ENCODE measurements at places on chromosomes 11 and 22. TPM values are rescaled to one million over a fixed set of nuclear protein-coding genes. Genes with fewer than 3 reads are reported as not detected.

DNA sequence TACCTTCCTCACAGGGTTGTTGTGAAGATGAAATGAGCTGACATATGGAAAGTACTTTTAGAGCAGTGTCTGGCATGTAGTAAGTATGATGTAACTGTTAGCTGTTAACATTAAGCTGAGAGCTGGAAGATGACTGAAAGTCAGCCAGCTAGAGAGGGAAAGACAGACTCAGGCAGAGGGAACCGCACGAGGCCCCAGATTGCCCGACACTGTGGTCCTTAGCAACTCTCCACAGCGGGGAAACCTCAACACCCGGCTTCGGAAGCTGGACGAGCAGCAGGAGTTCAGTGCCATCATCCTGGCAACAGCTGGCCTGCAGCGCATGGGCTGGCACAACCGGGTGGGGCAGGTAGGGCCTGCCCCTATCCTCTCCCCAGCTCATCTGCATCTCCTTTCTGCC is 6.5 kb downstream of the HMBS start:
- H3K36me3 ChIP-seq = peaks cover 10% of the 10 kb centered on the region
- no peaks in the 10 kb centered on the region for H3K27me3 ChIP-seq
- H3K4me3 ChIP-seq = no peak overlapping the region
- H3K27ac ChIP-seq = no peak overlapping the region

- no peak overlapping the region for H3K4me3 ChIP-seq
- H3K27me3 ChIP-seq = no peaks in the 10 kb centered on the region
- no peaks in the 10 kb centered on the region for H3K36me3 ChIP-seq
- no peak for DNase-seq
- no peaks in the 10 kb centered on the region for H3K4me1 ChIP-seq
Observed at GRCh38 chr11:132396318-132396717, 1025.9 kb downstream of the NTM start.

- no peak for DNase-seq
- no peak overlapping the region for H3K4me3 ChIP-seq
- no peaks in the 10 kb centered on the region for H3K27me3 ChIP-seq
- H3K4me1 ChIP-seq = no peaks in the 10 kb centered on the region
- no peak overlapping the region for H3K27ac ChIP-seq
Observed at GRCh38 chr11:75462117-75462653, 29.2 kb upstream of the KLHL35 start.

- DNase-seq = no peak
- no peaks in the 10 kb centered on the region for H3K27me3 ChIP-seq
- no peaks in the 10 kb centered on the region for H3K4me1 ChIP-seq
- H3K27ac ChIP-seq = no peak overlapping the region
- H3K36me3 ChIP-seq = peaks cover 93% of the 10 kb centered on the region
- no peak overlapping the region for H3K4me3 ChIP-seq
Observed at GRCh38 chr11:64196626-64197025, 9.9 kb upstream of the FERMT3 start.

- no peak overlapping the region for H3K4me3 ChIP-seq
- H3K27me3 ChIP-seq = no peaks in the 10 kb centered on the region
- no peaks in the 10 kb centered on the region for H3K4me1 ChIP-seq
- H3K27ac ChIP-seq = no peak overlapping the region
- no peak for DNase-seq
Observed at GRCh38 chr11:126172596-126173038, 38.8 kb downstream of the RPUSD4 start.

DNA sequence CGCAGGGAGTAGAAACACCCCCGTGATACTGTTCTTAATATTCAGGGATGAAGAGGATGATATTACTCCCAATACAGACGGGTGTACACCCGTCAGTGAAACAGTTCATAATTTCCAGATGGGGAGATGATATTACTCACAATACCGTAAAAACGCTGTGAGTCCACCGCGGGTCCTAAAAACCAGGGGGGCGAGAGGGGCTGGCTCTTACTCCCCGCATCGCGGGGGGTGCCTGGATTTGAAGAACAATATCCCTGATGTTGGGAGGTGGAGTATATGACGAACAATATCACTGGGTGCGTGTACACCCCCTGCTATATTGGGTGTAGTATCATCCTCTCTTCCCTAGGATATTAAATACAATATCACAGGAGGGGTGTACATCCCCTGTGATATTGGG is 20.5 kb upstream of the APOL5 start:
- no peak overlapping the region for H3K27ac ChIP-seq
- no peaks in the 10 kb centered on the region for H3K4me1 ChIP-seq
- H3K4me3 ChIP-seq = no peak overlapping the region

DNA sequence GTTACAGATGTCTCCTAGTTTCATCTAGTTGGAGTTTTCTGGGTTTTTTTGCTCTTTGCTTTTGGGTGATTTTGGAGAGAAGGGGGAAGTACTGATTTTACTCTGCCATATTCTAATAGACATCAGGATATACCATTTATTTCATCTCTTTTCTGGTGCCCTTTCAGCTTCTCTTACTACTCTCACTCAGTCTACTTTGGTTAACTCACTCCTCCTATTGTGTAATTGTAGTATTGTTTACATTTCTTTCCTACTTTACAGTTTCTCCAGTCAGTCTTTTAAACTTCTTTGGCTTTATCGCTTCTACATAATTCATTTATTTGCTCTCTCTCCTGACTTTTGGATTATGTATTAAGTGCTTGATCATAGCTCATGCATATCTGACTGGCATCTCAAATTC is 6.5 kb downstream of the ANKRD42 start:
- no peaks in the 10 kb centered on the region for H3K27me3 ChIP-seq
- DNase-seq = no peak
- no peak overlapping the region for H3K27ac ChIP-seq
- H3K36me3 ChIP-seq = no peaks in the 10 kb centered on the region
- H3K4me1 ChIP-seq = peaks cover 9% of the 10 kb centered on the region

GRCh38 chr22:17634696-17635095 is 3.9 kb upstream of the BCL2L13 start:
- H3K4me1 ChIP-seq = peaks cover 7% of the 10 kb centered on the region
- no peak overlapping the region for H3K4me3 ChIP-seq
- H3K36me3 ChIP-seq = no peaks in the 10 kb centered on the region

Gene MICALL1
- 49.0 TPM for total RNA-seq

Gene SLC22A12
- not detected for total RNA-seq

GRCh38 chr22:22168190-22168940 is 76.2 kb upstream of the VPREB1 start:
- H3K36me3 ChIP-seq = no peaks in the 10 kb centered on the region
- DNase-seq = no peak
- no peaks in the 10 kb centered on the region for H3K27me3 ChIP-seq
- peak overlapping the region; percentile 34 for H3K4me3 ChIP-seq

DNA sequence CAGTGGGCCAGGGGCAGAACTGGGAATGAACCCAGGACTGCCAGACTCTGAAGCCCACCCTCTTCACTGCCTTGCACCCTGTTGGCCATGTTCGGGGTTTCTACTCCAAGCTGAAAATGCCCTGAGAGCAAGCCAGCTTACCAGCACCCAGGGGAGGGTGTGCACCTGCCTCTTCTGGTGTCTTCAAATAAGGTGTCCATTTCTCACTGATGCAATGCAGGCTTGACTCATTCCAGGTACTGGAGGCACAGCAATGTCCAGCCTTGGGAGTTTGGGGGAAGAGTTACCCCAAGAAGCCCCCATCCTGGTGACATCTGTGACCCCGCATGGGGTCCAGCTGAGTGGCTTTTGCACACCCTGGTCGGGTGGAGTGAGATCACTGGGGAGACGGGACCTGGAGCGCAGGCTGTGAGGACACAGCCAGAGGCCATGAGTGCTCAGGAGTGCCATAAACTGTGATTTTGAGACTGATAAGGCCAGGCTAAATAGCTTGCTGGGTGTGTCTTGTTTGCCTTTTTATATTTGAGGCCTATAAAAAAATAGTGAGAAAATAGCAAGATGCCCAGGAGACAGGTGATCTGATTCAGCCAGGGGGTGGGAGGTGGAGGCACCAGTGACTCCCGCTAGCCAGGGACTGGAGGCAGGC is 4.6 kb upstream of the CERK start:
- peak; percentile 80 for DNase-seq
- H3K4me3 ChIP-seq = no peak overlapping the region
- H3K36me3 ChIP-seq = no peaks in the 10 kb centered on the region

DNA sequence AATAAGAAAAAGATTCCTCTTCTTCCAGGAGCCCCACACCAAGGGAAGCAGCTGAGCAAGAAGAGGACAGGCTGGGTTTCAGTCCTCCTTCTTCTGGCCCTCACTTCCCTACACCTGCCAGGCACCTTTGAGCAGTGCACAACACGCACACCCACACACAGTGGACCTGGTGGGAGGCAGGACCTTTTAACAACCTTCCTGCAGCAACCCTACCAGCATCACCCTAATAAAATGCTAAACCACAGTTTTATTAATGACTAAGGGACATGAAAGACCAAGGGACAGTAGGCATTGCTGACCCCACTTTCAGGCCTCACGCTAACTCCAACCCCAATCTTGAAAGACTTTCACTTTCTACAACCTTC is 12.2 kb downstream of the ARAP1 start:
- H3K4me1 ChIP-seq = peaks cover 59% of the 10 kb centered on the region
- no peak overlapping the region for H3K4me3 ChIP-seq
- DNase-seq = no peak

- peaks cover 3% of the 10 kb centered on the region for H3K36me3 ChIP-seq
- peak; percentile 74 for DNase-seq
- H3K27me3 ChIP-seq = no peaks in the 10 kb centered on the region
- H3K27ac ChIP-seq = peak overlapping the region; percentile 68
Observed at GRCh38 chr22:36301384-36301828, 48.5 kb downstream of the APOL1 start.

Gene DRD2
- not detected for total RNA-seq

DNA sequence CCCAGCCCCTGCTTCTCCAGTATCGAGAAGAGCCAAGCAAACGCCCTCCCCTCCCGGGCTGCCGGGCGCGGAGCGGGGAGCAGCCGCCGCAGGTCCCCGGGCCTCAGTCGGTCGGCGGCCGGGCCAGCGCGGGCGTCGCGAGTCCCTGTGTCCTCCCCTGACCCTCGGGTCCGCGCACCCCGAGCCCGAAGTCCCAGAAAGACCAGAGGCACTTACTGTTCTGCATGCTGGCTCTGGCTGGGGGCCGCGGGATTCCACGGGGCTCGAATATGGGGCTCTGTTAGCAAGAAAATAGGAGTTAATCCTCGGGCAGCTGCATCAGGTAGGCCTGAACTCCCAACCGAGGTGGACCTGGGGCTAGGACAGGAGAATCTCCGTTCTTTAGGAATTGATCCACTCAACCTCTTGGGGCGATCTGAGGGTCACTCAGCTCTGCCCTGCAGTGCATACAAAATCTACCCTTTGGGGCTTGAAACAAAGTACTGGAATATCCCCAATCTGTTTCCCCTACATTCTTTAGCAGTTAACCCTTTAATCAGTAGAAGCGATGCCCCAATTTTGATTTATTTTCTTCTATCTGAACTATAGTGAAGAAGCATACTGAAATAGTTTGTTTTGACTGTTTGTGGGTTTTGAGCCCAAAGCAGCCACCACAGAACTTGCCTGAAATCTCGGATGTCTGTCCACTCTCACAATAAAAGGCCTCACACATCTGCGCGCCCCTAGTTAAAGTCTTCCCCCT is 4.8 kb downstream of the PAX6 start:
- no peak for DNase-seq
- H3K36me3 ChIP-seq = no peaks in the 10 kb centered on the region
- H3K4me3 ChIP-seq = no peak overlapping the region
- no peak overlapping the region for H3K27ac ChIP-seq
- no peaks in the 10 kb centered on the region for H3K27me3 ChIP-seq

Gene ANKK1
- not detected for total RNA-seq

DNA sequence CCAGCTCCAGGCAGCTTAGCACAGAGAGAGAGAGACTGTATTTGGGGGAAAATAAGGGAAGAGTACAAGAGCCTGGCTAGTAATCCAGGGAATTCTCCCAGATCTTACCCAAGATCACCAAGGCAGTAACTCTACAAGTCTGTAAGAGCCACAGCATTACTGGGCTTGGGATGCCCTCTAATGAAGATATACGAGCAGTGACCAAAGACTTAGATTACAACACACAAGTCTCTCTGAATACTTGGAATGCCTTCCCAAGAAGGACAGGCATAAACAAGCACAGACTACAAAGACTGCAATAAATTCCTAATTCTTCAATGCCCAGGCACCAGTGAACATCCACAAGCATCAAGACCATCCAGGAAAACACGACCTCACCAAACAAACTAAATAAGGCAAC is 17.7 kb downstream of the DNAJC24 start:
- no peaks in the 10 kb centered on the region for H3K27me3 ChIP-seq
- H3K4me1 ChIP-seq = no peaks in the 10 kb centered on the region
- no peak for DNase-seq

Gene ARHGEF17
- 3.2 TPM for total RNA-seq

GRCh38 chr11:72575533-72576242 is 98.5 kb downstream of the PDE2A start:
- H3K4me1 ChIP-seq = no peaks in the 10 kb centered on the region
- no peak overlapping the region for H3K4me3 ChIP-seq
- H3K27me3 ChIP-seq = no peaks in the 10 kb centered on the region
- no peak overlapping the region for H3K27ac ChIP-seq
- no peak for DNase-seq

DNA sequence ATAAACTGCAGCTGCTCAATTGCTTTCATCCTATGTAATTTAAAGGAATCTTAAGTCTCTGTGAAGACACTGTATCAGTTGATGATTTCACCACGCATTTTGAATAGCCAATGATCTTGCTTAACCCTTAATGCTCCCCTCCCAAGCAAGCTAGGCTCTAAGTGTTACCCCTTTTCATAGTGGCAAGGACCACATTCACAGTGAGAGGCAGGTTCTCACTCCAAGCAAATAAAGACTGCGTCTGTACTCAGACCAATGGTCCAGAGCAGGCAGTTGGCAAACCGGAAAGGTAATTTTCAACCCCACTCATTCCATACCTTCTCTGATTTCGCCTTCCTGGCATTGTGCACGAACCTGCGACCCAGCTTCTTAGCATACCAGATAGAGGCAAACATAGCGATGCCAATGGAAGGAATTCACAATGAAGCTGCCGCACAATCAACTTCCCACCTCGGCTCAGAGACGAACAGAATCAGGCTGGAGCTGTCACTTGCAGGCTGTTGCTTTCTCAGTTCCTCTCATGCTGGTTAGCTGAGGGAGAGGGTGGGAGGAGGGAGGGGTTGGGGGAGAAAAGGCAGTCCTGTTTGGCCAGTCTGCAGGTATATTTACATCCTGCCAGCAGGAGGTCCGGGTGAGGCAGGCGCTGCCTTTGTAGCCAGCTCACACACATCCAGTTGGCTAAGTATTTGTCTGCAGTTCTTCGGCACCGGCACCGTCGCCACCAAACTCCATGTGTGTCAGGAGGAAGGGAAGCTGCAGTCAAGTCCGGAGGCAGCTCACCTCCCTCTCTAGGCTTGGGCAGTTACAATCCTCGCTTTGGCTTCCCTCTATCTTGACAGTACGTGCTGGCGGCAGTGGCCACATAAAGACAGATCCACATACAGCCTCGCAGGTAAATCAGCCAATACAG is 1151.2 kb upstream of the CCDC90B start:
- no peak overlapping the region for H3K27ac ChIP-seq
- H3K4me3 ChIP-seq = no peak overlapping the region
- peak; percentile 16 for DNase-seq
- H3K4me1 ChIP-seq = no peaks in the 10 kb centered on the region
- H3K27me3 ChIP-seq = no peaks in the 10 kb centered on the region
- no peaks in the 10 kb centered on the region for H3K36me3 ChIP-seq

Gene OLFML1
- total RNA-seq = 2.5 TPM

Gene FAM180B
- not detected for total RNA-seq

GRCh38 chr11:111765320-111765983 is 737 bp downstream of the PPP2R1B start:
- peak overlapping the region; percentile 91 for H3K27ac ChIP-seq
- H3K27me3 ChIP-seq = no peaks in the 10 kb centered on the region
- DNase-seq = peak; percentile 33
- peak overlapping the region; percentile 91 for H3K4me3 ChIP-seq
- H3K36me3 ChIP-seq = no peaks in the 10 kb centered on the region
- H3K4me1 ChIP-seq = peaks cover 20% of the 10 kb centered on the region

Gene KIAA0930
- 32.4 TPM for total RNA-seq

Gene PRR5L
- 100 TPM for total RNA-seq

Data from Peyer's patch (tissue), 4 donors.